ENCODE measurements at places on chromosomes 1 and 21. TPM values are rescaled to one million over a fixed set of nuclear protein-coding genes. Genes with fewer than 3 reads are reported as not detected.

GRCh38 chr21:46474382-46474781, 15.7 kb downstream of the DIP2A start:
- no peak for DNase-seq

GRCh38 chr1:93614541-93614940, 67.1 kb downstream of the BCAR3 start:
- DNase-seq: no peak

The PSRC1 gene
- total RNA-seq: 129 TPM

The FAM131C gene
- not detected for total RNA-seq

DNA sequence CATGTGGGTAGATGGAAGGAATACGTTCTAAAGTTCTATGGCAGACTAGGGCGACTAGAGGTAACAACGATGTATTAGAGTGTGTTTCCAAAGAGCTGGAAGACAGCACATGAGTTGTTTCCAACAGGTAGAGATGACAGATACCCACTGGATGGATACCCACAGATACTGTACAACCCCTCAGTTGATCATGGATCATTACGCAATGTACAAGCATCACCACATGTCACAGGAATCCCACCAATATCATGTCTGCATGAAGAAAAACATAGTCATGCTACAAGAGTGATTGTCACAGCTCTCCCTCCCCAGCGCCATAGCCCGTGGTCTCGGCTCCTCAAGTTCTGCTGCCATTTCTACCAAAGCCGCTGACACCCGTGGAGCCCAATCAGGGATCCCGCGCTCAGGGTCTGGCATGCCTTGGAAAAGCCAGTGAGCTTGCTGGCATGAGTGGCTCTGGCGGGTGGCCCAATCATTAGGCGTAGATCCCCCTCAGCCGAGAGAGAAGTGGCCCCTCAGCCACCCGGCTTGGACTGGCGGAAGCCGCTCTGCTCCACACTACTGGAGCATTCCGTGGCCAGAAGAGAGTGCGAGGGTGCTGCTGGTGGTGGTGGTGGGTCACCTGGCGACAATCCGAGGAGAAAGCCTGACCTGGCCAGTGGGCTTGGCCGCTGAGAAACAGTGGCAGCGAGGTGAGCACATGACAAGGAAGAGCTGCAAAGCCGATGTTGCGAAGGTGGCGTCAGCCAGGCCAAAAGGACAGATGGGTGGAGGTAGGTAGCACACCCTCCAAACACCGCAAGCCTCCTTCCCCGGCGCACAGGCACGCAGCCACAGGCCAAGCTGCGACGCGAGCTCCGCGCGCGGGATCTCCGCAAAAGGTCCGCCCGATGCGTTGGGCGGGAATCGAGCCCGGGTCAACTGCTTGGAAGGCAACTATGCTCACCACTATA, 65.7 kb upstream of the FCGR2A start:
- DNase-seq: peak; percentile 80

DNA sequence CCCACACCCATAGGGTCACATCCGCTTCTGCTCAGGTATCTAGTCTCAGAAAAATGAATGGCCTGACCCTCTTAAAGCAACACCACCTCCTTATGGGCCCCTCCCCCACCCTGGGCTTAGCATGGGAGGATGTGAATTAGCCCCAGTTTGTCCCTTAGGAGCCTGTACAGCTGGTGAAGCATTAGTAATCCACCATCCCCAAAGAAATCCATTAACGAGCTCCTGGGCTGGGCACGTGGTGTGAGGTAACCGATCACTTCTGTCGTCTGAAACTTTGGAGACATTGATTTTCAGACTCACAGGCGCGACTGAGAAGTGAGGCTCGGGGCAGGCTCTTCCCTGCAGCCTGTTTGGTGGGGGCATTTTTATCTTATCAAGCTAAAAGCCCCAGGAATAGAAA, 10.5 kb downstream of the RASSF5 start:
- DNase-seq: no peak

- DNase-seq: no peak
Observed at GRCh38 chr1:185674201-185674600, 60.0 kb upstream of the HMCN1 start.

DNA sequence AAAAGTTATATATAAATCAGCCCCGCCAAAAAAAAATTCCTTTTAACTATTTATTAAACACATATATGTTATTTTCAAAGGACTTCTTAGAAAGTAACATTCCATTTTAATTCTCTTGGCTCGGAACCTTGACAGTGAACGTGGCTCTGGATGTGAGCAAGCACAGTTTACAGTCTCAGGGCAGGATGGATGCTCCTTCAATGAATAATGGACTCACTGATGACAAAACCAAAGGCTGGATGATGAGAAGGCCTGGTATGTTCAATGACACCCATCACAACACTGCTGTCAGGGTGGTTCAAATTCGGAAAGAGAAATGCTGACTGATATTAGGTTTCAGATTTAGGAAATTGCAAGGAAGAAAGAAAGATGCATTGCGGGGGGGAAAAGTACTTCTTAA, 148.8 kb downstream of the SIPA1L2 start:
- no peak for DNase-seq

- DNase-seq: no peak
Observed at GRCh38 chr21:45856906-45857305, 124.7 kb upstream of the COL6A1 start.

DNA sequence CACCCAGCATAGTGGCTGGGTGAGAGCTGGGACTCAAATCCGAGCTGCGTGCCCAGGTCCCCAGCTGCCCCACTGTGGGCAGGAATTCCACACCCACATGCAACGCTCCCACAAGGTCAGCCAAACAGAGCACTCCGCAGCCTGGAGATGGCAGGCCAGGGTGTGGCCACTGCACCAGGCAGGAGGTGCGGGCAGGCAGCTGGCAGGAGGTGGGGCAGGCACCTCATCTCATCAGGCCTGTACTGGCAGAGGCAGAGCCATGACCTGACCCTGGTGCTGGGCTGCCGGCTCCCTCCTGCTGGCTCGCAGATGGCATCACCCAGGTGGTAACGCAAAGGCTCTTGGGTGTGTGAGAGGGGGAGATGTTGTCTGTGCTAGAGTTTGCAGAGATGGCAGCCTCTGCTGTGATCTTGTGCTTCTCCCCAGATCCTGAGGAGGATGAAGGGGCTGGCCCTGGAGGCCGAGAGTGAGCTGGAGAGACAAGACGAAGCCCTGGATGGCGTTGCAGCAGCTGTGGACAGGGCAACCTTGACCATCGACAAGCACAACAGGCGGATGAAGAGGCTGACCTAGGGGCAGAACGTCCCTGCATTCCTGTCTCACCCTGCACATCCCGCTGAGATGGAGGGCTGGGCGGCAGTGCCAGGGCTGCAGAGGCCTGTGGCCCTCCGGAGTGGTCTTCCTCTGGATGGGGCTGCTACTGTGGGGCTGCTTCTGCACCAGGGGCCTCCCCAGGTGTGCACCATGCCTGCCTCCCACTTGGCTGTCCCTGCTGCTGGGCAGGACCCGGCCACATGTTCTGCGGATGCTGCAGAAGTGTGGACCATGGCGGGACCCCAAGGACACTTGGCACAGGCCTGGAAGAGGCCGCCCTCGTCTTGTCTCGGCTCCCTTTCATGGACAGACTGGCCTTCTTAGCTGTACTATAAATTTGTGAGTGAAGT, 35.1 kb upstream of the PRSS38 start:
- DNase-seq: no peak

The L1TD1 gene
- total RNA-seq: not detected

The GORAB gene
- total RNA-seq: 14.2 TPM

DNA sequence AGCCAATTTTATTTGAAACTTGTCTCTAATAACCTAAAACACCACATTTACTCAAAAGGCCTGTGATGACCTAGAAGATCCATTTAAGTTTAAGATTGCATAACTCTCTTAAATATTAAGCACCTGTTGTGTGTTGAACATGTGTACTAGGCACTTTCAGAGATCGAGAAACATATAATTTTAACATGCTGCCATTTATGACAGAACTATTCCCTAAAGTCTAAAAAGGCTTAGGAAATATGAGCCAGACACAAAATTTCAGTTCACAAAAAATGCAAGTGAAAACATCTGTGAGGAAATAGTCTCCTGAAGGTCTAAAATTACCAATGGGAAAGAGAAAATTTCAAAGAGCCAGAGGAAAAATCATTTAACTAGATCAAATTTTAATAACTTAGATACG, 37.7 kb downstream of the CEP170 start:
- DNase-seq: no peak

- DNase-seq: peak; percentile 65
Observed at GRCh38 chr1:151993084-151993733, 450 bp downstream of the S100A10 start.

The CFAP74 gene
- total RNA-seq: not detected

The NBPF19 gene
- 2.1 TPM for total RNA-seq
